Effector memory CD8-positive, alpha-beta T cell (primary cell): ENCODE measurements at places on chromosomes 5 and 9.

GRCh38 chr5:13746026-13746425 is 198.5 kb downstream of the DNAH5 start:
- no peak overlapping the region for H3K4me3 ChIP-seq
- H3K4me1 ChIP-seq: no peaks in the 10 kb centered on the region
- no peaks in the 10 kb centered on the region for H3K36me3 ChIP-seq
- H3K27ac ChIP-seq: no peak overlapping the region

GRCh38 chr9:34430843-34431437 is 27.4 kb downstream of the FAM219A start:
- H3K27me3 ChIP-seq: no peaks in the 10 kb centered on the region
- no peak overlapping the region for H3K4me3 ChIP-seq
- no peaks in the 10 kb centered on the region for H3K4me1 ChIP-seq
- H3K27ac ChIP-seq: no peak overlapping the region
- H3K36me3 ChIP-seq: no peaks in the 10 kb centered on the region
- peak; percentile 2 for DNase-seq

GRCh38 chr5:132754111-132754510 is 6.9 kb downstream of the CCNI2 start:
- H3K36me3 ChIP-seq: peaks cover 12% of the 10 kb centered on the region
- H3K27ac ChIP-seq: peak overlapping the region; percentile 73
- H3K27me3 ChIP-seq: no peaks in the 10 kb centered on the region
- no peak overlapping the region for H3K4me3 ChIP-seq

DNA sequence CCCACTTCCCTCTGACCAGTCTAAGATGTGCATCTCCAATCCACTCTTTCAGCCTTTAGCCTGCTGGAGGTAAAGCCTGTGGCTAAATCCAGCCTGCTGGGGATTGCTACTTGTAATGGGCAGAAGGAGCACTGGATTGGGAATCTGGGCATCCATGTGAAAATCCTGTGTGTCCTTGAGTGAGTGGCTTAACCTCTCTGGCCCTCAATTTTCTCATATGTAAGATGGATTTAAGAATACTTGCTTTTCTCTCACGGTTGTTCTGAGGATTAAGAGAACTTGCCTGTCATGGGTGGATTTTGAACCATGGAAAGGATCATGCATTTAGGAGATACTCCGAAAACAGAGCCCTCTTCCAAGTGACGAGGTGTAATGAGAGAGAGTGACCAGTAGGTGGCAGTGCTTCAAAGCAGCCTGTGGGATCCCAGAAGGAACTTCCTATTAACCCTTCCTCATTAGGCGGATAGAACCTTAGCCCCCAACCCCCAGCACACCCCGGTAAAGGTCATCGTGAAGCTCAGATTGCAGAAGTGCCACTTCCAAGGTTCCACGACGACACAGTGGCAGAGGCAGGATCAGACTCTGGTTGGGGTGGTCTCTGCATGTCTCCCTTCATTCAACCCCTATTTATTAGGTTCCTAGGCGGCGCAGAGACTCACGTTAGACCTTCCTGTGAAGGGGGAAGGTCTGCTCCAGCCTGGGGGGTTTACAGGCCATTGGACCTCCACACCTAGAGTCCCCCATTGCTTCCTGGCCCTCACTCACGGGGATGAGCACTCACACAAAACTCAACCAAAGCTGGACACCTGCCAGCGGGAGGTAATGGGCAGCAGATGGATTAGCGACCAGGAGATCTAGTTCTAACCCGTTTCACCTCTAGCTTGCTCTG is 68.7 kb upstream of the ZNF618 start:
- peaks cover 13% of the 10 kb centered on the region for H3K27me3 ChIP-seq
- peak; percentile 26 for DNase-seq
- no peaks in the 10 kb centered on the region for H3K36me3 ChIP-seq
- H3K4me3 ChIP-seq: no peak overlapping the region
- H3K4me1 ChIP-seq: peaks cover 6% of the 10 kb centered on the region

GRCh38 chr5:72479921-72480320 is 27.3 kb downstream of the ZNF366 start:
- no peaks in the 10 kb centered on the region for H3K4me1 ChIP-seq
- no peak overlapping the region for H3K4me3 ChIP-seq
- no peaks in the 10 kb centered on the region for H3K36me3 ChIP-seq
- no peak for DNase-seq
- no peak overlapping the region for H3K27ac ChIP-seq
- H3K27me3 ChIP-seq: peaks cover 28% of the 10 kb centered on the region

DNA sequence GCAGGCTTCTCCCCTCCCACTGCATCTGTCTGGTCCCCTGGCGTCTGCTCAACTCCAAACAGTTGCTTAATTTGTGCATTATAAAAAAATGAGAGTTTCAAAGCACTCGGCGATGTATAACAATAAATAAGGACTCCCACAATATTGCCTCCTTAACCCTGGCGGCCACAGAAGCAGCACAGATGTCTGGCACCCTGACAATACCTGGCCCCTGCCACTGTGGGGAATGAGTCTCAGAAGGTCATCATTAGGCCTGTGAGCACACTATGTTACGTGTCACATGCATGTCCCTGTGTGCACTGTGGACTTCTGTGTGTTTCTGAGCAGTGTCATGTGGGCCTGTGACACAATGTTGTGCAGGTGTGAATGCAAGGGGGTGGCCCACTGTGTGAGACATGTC is 236.5 kb downstream of the PBX3 start:
- peaks cover 7% of the 10 kb centered on the region for H3K36me3 ChIP-seq
- H3K4me3 ChIP-seq: no peak overlapping the region

- H3K27me3 ChIP-seq: no peaks in the 10 kb centered on the region
- H3K27ac ChIP-seq: peak overlapping the region; percentile 72
- peaks cover 5% of the 10 kb centered on the region for H3K36me3 ChIP-seq
- no peak overlapping the region for H3K4me3 ChIP-seq
Observed at GRCh38 chr5:154316223-154316935, 125.8 kb downstream of the GALNT10 start.

GRCh38 chr5:159552751-159553150 is 222.5 kb upstream of the IL12B start:
- no peaks in the 10 kb centered on the region for H3K4me1 ChIP-seq
- H3K27me3 ChIP-seq: no peaks in the 10 kb centered on the region
- H3K36me3 ChIP-seq: no peaks in the 10 kb centered on the region
- no peak overlapping the region for H3K27ac ChIP-seq
- no peak overlapping the region for H3K4me3 ChIP-seq
- no peak for DNase-seq

- no peak overlapping the region for H3K4me3 ChIP-seq
- H3K36me3 ChIP-seq: no peaks in the 10 kb centered on the region
- H3K27ac ChIP-seq: no peak overlapping the region
Observed at GRCh38 chr5:100165309-100165708, 369.9 kb upstream of the FAM174A start.

DNA sequence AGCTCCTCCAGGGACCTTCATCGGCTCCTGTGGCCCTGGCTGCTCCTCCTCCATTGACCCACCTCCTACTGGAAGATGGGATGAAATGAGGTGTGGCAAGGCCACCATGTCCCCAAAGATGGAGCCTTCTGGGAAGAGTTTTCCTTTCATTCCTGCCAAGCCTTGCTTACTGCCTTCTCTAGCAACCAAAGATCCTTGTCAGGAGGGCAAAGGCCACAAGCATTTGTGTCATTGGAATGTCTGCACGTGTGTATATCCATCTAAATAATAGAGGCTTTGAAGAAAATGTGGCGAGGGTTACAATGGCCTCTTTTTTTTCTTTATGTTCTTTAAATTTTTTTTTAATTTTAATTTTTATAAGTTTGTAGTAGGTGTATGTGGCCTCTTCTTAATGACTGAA is 313.6 kb downstream of the ARHGEF28 start:
- H3K27ac ChIP-seq: no peak overlapping the region
- H3K4me1 ChIP-seq: no peaks in the 10 kb centered on the region
- H3K4me3 ChIP-seq: no peak overlapping the region
- H3K27me3 ChIP-seq: no peaks in the 10 kb centered on the region
- DNase-seq: no peak

GRCh38 chr9:503326-503725 is 288.7 kb downstream of the DOCK8 start:
- H3K36me3 ChIP-seq: peaks cover 5% of the 10 kb centered on the region
- peaks cover 6% of the 10 kb centered on the region for H3K4me1 ChIP-seq
- DNase-seq: no peak
- peaks cover 13% of the 10 kb centered on the region for H3K27me3 ChIP-seq
- H3K27ac ChIP-seq: peak overlapping the region; percentile 80

DNA sequence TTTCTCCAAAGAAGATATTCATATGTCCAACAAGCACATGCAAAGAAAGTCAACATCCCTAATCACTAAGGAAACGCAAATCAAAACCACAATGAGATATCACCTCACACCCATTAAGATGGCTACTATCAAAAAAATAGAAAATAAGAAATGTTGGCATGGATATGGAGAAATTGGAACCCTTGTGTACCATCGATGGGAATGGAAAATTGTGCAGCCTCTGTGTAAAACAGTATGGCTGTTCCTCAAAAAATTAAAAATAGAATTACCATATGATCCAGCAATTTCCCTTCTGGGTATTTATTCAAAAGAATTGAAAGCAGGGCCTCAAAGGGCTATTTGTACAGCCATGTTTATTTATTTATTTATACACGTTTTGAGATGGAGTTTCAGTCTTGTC is 43.0 kb upstream of the HRH2 start:
- peaks cover 30% of the 10 kb centered on the region for H3K27me3 ChIP-seq
- H3K4me1 ChIP-seq: peaks cover 2% of the 10 kb centered on the region
- no peak overlapping the region for H3K4me3 ChIP-seq
- H3K27ac ChIP-seq: no peak overlapping the region

- H3K4me3 ChIP-seq: no peak overlapping the region
- H3K36me3 ChIP-seq: peaks cover 4% of the 10 kb centered on the region
- peaks cover 16% of the 10 kb centered on the region for H3K27me3 ChIP-seq
- no peak overlapping the region for H3K27ac ChIP-seq
- no peaks in the 10 kb centered on the region for H3K4me1 ChIP-seq
Observed at GRCh38 chr5:1220831-1221230, 4.3 kb upstream of the SLC6A18 start.

DNA sequence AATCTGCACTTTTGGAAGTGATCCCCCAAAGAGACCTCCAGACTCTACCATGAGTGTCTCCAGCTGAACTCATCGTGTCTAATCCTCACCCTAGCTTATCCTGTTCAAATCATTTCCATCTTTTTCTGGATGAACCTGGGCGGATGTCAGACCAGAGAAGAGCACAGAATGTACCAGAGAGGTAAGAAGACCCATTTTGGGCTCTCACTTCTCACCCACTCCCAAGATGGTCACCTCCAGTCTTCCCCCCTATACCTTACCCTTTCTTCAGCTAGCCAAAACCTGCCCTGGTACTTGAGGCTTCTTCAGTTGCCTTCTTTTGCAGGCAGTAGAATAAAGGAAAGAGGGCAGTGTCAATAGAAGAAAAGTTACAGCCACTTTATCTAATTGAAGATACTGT is 27.9 kb upstream of the ANXA2R start:
- peaks cover 50% of the 10 kb centered on the region for H3K4me1 ChIP-seq
- peak overlapping the region; percentile 98 for H3K27ac ChIP-seq
- peaks cover 66% of the 10 kb centered on the region for H3K36me3 ChIP-seq
- no peak for DNase-seq
- H3K4me3 ChIP-seq: peak overlapping the region; percentile 92

DNA sequence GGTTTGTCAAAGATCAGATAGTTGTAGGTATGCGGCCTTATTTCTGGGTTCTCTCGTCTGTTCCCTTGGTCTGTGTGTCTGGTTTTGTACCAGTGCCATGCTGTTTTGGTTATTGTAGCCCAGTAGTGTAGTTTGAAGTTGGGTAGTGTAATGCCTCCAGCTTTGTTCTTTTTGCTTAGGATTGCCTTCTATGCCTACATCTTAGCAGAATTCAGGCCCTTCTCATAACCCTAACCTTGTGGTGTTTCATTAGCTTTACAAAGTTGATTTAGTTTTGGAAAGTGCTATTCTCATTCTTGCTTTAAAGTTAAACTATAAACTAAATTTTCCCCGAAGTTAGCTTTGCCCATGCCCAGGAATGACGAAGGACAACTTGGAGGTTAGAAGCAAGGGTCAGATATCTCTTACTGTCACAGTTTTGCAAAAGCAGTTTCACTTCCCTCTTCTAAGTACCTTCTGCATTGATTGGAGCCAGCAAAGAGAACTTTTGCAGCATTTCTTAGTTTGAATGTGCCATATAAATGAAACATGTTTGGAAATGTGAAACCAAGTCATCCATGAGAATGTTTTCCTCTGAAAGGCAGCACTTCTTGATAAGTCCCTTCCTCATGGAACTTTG is 274.3 kb upstream of the DMRT1 start:
- no peak for DNase-seq
- peaks cover 39% of the 10 kb centered on the region for H3K27me3 ChIP-seq
- no peaks in the 10 kb centered on the region for H3K4me1 ChIP-seq
- no peak overlapping the region for H3K4me3 ChIP-seq

- peaks cover 4% of the 10 kb centered on the region for H3K36me3 ChIP-seq
- H3K4me1 ChIP-seq: peaks cover 4% of the 10 kb centered on the region
- H3K27me3 ChIP-seq: peaks cover 84% of the 10 kb centered on the region
- H3K4me3 ChIP-seq: no peak overlapping the region
- H3K27ac ChIP-seq: no peak overlapping the region
Observed at GRCh38 chr9:126561582-126561981, 52.1 kb upstream of the LMX1B start.

DNA sequence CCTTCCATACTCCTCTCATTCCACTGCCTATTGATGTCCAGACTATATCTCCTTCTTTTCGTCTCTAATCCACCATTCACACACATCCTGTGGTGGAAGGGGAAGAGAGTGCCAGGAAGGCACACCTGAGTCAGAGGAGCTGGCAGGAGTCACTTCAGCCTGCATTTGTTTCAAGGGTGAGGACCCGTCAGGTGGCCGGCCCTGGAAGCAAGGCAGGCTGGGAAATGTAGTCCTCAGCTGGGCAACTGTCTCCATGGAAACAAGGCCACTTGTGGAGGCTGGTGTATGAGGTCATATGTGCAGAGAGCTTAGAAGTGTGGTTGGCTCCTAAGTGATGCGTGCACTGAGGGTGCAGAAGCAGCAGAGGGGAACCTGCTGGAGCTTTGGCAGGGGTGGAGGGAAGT is 278.4 kb downstream of the NSG2 start:
- no peak overlapping the region for H3K27ac ChIP-seq
- H3K4me1 ChIP-seq: no peaks in the 10 kb centered on the region
- no peak overlapping the region for H3K4me3 ChIP-seq
- H3K27me3 ChIP-seq: peaks cover 34% of the 10 kb centered on the region
- no peaks in the 10 kb centered on the region for H3K36me3 ChIP-seq

DNA sequence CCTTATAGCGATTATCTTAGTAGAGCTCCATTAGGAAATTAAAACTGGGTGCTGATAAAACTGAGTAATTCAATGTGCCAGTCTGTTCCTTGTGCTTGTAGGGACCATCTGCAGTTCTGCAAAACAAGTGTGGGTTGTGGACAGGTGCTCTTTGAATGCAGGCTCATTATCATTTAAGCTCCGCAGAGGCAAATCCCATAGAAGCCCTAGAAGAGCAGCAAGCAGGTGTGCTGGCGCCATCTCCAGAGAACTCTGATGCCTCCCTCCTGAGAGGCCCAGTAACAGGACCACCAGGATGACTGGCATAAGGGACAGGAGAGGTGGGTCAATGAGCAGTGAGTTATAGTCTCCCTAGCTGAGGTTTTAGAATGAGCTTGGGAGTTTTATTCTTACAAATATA is 1342.4 kb upstream of the DMAC1 start:
- H3K27ac ChIP-seq: no peak overlapping the region
- H3K4me1 ChIP-seq: no peaks in the 10 kb centered on the region
- H3K27me3 ChIP-seq: no peaks in the 10 kb centered on the region
- no peak overlapping the region for H3K4me3 ChIP-seq
- DNase-seq: no peak

- no peak for DNase-seq
- no peaks in the 10 kb centered on the region for H3K4me1 ChIP-seq
- no peaks in the 10 kb centered on the region for H3K36me3 ChIP-seq
- peaks cover 15% of the 10 kb centered on the region for H3K27me3 ChIP-seq
- H3K4me3 ChIP-seq: no peak overlapping the region
Observed at GRCh38 chr9:107224252-107224651, 58.8 kb upstream of the RAD23B start.

GRCh38 chr9:112094948-112095681 is 80.0 kb downstream of the SUSD1 start:
- H3K36me3 ChIP-seq: no peaks in the 10 kb centered on the region
- no peaks in the 10 kb centered on the region for H3K27me3 ChIP-seq
- peak overlapping the region; percentile 69 for H3K27ac ChIP-seq
